ENCODE measurements at places on chromosomes 5 and 9.

DNA sequence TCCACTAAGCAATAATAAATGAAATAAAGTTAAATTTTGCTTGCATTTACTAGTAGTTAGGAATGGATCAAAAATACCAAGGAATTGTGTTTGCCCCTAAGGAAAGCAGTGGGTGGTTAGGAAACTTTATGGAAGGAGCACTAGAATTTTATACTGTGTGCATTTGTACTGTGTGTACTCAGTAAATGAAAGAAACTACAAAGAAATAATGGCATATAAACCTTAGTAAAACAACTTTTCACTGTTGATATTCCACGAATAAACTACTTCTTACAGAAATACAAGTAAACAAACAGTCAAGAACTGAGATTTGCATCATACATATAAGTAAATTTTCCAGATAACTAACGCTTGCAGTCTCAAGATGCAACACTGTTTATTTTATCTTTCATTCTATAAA, 103.7 kb upstream of the PARP8 start:
- no peak for DNase-seq

DNA sequence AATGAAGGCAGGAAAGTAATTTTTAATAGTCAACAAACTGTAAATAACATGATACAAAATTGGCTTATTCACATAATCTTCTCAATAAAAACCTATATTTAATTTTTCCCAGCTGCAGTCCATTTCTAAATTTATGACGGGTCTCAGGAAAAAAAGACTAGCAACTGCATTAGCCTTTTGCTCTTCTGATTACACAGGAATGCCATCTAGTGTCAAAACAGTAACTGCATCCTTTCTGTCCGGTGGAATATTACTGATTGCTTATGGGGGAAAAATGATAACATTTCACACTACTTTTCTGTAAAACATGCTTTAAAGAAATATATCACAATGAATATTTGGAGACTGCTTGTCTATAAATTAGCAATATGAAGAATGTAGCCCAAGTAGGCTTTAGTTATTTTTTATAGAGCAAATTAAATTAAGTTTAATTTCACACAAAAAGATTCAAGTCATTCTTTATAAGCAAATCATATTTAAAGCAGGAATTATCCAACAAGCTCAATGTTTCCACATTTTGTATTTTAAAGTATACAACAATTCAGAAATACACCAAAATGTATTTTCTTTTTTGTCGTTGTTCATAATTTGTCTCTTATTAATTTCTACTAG, 534.7 kb downstream of the CDH10 start:
- no peak for DNase-seq

- DNase-seq: no peak
Observed at GRCh38 chr5:145983446-145983845, 47.1 kb downstream of the SH3RF2 start.

GRCh38 chr9:106731910-106732309, 131.1 kb upstream of the ZNF462 start:
- DNase-seq: no peak

DNA sequence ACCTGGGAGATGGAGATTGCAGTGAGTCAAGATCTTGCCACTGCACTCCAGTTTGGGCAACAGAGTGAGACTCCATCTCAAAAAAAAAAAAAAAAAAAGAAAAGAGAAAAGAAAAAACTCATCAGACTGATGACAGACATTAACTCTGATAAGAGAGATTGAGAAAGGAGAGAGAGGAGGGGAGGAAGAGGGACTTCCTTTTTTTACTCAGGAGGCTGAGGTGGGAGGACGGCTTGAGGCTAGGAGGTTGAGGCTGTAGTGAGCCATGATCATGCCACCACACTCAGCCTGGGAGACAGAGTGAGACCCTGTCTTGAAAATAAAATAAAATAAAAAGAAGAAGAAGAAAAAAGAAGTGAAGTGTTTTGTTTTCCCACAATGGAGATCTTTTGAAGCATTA, 9.7 kb upstream of the MSMP start:
- DNase-seq: no peak

- no peak for DNase-seq
Observed at GRCh38 chr9:123776708-123777537, 153.0 kb downstream of the DENND1A start.

- no peak for DNase-seq
Observed at GRCh38 chr5:173941758-173942401, 47.1 kb upstream of the C5orf47 start.

DNA sequence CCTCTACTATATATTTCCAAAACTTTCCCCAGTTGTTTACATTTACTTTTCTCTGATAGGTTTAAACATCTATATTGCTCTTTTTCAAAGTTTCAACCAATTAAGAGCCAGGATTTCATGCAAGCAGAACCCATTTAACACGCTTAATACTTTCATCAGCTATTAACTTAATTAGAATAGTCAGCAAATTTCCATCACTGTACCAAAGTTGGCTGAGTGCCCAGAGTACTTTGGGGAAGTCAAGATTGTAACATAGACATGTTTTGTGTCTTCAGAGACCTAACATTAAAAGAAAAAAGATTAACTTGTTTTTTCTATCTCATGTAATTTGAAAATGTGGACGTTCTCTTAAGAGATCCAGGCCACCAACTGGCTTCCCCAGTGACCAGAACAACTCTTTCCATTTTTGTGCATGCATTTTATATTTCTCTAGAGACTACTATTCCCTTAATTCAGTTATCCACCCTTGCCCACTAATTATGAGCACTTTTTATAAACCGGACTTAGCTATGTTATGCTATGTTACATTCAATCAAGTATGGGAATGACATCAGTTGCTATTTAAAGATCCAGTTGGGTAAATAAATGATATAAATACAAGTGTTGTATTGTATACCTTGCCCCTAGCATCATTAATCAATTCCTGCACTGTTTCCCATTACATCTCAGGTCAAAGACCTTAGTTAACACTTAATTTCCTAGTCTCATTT, 478.1 kb upstream of the NMUR2 start:
- DNase-seq: no peak

GRCh38 chr5:105945203-105945972, 1725.3 kb downstream of the EFNA5 start:
- no peak for DNase-seq

GRCh38 chr5:177040814-177041420, 18.4 kb downstream of the ZNF346 start:
- DNase-seq: no peak

DNA sequence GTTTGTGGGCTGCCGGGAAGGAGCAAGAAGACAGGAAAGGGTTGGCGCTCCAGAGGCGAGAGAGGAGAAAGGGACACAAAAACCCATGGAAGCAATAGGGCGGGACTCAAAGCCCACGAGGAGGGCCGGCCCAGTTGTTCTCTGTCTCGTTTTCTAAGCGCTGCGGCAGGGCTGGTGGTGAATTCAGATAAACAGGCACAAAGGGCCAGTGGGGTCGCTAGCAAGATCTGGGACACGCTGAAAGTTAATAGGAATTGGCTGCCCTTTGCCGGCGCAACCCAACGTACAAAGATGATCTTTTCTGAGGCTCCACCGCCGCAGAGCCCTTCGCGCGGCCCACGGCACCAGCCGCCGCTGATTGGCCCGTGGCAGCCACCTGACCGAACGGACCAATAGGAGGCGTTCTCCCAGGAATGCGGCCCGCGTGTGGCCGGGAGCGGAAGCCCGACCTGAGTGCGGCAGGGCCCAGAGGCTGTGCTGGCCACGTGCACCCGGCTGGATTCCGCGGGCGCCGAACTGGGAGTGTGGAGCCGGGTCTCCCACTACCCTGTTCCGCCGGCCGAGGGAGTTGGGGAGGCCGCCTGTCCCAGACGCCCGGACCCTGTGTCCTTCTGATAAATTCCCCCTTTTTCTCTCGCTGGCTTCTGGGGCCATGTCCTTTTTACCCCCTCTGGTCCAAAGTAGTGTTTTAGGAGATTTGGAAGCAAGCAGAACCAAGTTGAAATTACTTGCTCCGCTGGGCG, 16.8 kb upstream of the NSD1 start:
- peak; percentile 83 for DNase-seq

DNA sequence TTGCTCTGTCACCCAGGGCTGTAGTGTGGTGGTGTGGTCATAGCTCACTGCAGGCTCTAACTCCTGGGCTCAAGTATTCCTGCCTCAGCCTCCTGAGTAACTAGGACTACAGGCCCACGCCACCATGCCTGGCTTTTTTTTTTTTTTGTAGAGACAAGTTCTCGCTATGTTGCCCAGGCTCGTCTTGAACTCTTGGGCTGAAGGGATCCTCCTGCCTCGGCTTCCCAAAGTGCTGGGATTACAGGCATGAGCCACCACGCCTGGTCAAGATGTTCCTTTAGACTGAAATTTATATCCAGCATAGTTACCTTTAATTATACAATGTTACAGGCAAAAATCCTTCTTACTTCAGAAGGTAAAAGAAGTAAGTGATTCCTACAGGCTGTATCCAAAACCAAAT, 1.6 kb upstream of the DNAJC21 start:
- no peak for DNase-seq

Data from activated T-cell treated with anti-CD3 and anti-CD28 coated beads, Interleukin-2, amount 50 U/mL, for 4 hours (primary cell).